Naive thymus-derived CD4-positive, alpha-beta T cell (primary cell): ENCODE measurements at places on chromosomes 11 and 22. TPM values are rescaled to one million over a fixed set of nuclear protein-coding genes. Genes with fewer than 3 reads are reported as not detected.

OR52I2 gene
- not detected in 2 replicates for total RNA-seq

GRCh38 chr11:1480191-1480554 is 6.4 kb downstream of the MOB2 start:
- no peak for DNase-seq

- no peak for DNase-seq
These were observed 13.2 kb downstream of the SLC25A18 start for GRCh38 chr22:17576470-17576869.

MACROD1 gene
- total RNA-seq = 8.4 TPM

GRCh38 chr11:15780837-15781236 is 575.5 kb downstream of the SOX6 start:
- no peak for DNase-seq
